ENCODE measurements at places on chromosomes 3 and 15.
A peak's percentile ranks its signal among the peaks of the same experiment; 100 is the strongest.

GRCh38 chr15:39200586-39200985 is 380.3 kb upstream of the THBS1 start:
- no peaks in the 10 kb centered on the region for H3K27me3 ChIP-seq
- no peak for DNase-seq
- H3K36me3 ChIP-seq = no peaks in the 10 kb centered on the region

DNA sequence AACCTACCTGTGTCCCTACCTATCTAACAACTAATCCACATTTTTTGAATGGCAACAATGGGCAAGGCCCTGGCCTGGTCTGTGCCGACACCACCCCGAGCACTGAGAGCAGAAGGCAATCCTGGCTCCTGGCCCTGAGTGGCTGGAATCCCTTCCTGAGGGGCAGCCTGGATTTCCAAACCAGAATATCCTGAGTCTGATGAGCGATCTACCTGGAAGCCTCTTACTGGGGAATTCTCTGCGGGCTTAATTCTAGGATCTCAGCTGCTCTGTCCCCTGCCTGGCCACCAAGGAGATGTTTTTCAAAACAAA is 22.1 kb downstream of the ATP2B2 start:
- H3K27ac ChIP-seq = no peak overlapping the region
- no peaks in the 10 kb centered on the region for H3K27me3 ChIP-seq
- no peaks in the 10 kb centered on the region for H3K4me1 ChIP-seq
- H3K36me3 ChIP-seq = no peaks in the 10 kb centered on the region

- no peak for DNase-seq
- H3K4me3 ChIP-seq = no peak overlapping the region
- no peak overlapping the region for H3K27ac ChIP-seq
- H3K36me3 ChIP-seq = no peaks in the 10 kb centered on the region
- no peaks in the 10 kb centered on the region for H3K4me1 ChIP-seq
These were observed 66.5 kb upstream of the TBL1XR1 start for GRCh38 chr3:177263615-177264368.

GRCh38 chr3:126300001-126300760 is 57.0 kb downstream of the KLF15 start:
- DNase-seq = no peak
- H3K36me3 ChIP-seq = no peaks in the 10 kb centered on the region
- no peak overlapping the region for H3K4me3 ChIP-seq
- H3K27me3 ChIP-seq = no peaks in the 10 kb centered on the region

DNA sequence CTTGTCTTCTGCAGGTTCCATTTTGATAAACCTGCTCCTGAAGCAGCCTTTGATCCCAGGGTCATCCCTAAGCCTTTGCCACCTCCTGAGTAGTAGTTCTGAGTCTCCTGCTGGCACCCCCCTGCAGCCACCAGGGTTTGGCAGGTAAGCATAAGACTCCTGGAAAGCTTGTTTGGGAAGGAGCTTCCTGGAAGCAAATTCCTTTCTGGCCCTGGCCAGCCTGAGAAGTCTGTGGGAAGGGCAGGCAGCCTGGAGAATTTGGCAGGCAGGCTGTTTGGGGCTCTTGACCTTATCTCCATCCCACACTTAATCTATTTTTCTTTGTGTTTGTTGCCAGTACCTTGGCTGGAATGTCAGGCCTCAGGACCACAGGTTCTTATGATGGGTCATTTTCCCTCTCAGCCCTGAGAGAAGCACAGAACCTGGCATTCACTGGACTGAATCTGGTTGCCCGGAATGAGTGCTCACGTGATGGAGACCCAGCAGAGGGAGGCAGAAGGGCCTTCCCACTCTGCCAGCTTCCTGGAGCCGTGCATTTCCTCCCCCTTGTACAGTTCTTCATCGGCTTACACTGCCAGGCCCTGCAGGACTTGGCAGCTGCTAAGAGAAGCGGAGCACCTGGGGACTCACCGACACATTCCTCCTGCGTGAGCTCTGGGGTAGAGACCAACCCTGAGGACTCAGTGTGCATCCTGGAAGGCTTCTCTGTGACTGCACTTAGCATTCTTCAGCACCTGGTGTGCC is 13.4 kb downstream of the ATRIP start:
- no peak overlapping the region for H3K27ac ChIP-seq
- no peak for DNase-seq
- H3K4me3 ChIP-seq = no peak overlapping the region
- H3K4me1 ChIP-seq = no peaks in the 10 kb centered on the region
- peaks cover 29% of the 10 kb centered on the region for H3K36me3 ChIP-seq

DNA sequence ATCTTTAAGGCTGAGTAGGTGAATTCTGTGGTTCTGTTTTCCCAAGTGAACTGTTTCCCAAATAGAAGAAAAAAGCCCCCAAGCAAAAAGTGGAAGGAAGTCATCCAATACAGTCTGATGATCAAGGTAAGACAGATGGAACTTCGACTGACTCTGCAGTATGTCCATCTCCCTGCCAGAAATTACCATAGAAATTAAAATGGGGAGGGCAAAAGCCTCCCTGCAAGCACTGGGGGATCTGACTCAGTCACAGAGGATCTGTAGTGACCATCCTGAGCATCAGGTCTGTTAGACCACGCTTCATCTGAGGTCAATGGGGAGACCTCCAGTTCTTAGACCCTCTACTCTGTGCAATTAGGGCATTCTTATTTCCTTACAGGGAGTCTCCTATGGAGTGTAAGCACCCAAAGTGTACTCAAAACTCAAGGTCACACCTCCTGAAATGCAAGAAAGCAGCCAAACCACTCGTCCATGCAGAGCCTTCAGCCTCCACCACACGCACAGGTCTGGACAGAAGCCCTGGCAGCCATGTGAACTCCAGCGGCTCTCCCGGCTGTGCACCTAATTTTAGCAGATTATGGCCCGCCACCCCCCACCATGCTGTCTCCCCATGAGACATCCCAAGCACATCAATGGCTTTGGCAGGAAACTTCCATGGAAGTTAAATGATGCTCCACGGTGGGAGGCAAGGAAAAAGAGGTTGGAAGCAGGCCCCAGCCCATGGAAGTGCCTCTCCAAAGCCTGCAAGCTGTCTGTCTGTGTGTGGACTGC is 348.7 kb downstream of the NTRK3 start:
- no peak for DNase-seq
- H3K4me3 ChIP-seq = no peak overlapping the region
- no peaks in the 10 kb centered on the region for H3K4me1 ChIP-seq
- H3K27me3 ChIP-seq = 0 out of 2 replicates have a peak, but pooled peaks cover 2% of the 10 kb centered on the region
- H3K36me3 ChIP-seq = no peaks in the 10 kb centered on the region

DNA sequence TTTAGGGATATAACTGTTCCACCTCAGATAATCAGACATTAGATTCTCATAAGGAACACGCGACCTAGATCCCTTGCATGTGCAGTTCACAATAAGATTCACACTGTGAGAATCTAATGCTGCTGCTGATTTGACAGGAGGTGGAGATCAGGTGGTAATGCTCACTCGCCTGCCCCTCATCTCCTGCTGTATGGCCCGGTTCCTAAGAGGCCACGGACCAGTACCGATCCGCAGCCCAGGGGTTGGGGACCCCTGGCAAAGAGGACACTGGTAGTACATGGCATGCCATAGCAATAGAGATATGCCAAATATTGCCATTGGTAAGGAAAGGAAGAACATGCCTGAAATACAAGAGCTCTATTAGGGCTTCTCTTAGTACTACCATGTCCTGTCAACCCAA is 59.7 kb downstream of the LSM3 start:
- H3K27ac ChIP-seq = no peak overlapping the region
- peaks cover 7% of the 10 kb centered on the region for H3K4me1 ChIP-seq
- H3K27me3 ChIP-seq = no peaks in the 10 kb centered on the region
- no peak overlapping the region for H3K4me3 ChIP-seq
- H3K36me3 ChIP-seq = no peaks in the 10 kb centered on the region

DNA sequence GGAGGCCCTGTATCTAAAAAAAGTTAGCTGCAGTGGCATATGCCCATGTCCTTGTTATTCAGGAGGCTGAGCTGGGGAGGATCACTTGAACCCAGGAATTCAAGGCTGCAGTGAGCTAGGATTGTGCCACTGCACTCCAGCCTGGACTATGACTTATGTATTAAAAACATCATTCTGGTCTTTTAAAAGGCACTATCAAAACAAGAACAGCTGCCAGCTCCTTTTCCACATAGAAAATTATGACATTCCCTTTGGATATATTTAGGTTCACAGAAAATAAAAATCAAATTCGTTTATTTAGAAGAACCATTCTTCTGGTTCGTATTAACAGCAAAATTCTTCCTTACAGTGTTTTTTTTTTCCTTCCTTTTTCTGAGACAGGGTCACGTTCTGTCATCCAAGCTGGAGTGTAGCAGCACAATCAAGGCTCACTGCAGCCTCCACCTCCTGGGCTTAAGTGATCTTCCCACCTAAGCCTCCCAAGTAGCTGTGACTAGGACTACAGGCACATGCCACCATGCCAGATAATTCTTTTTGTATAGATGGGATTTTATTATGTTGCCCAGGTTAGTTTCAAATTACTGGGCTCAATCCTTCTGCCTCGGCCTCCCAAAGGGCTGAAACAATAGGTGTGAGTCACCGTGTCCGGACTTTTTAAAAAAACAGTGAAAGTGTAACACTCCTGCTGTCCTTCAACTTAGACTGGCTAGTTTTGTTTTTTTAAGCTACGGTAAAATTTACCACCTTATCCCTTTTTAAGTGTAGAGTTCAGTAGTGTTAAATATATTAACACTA is 13.9 kb downstream of the ICE2 start:
- no peaks in the 10 kb centered on the region for H3K27me3 ChIP-seq
- no peak overlapping the region for H3K4me3 ChIP-seq
- H3K27ac ChIP-seq = peak overlapping the region; percentile 11
- H3K36me3 ChIP-seq = peaks cover 49% of the 10 kb centered on the region
- peak; percentile 38 for DNase-seq

DNA sequence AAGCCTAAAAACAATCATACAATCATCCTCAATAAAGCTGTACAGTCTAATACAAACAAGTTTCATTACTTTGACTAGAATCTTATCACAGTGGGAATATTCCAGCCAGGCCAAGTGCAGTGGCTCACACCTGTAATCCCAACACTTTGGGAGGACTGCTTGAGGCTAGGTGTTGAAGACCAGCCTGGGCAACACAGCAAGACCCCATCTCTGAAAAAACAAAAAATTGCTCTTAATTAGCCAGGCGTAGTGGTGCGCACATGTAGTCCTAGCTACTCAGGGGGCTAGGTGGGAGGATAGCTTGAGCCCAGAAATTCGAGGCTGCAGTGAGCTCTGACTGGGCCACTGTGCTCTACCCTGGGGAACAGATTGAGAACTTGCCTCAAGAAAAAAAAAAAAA is 3.3 kb downstream of the RPN1 start:
- H3K27me3 ChIP-seq = no peaks in the 10 kb centered on the region
- DNase-seq = no peak
- H3K36me3 ChIP-seq = peaks cover 32% of the 10 kb centered on the region
- no peak overlapping the region for H3K27ac ChIP-seq

DNA sequence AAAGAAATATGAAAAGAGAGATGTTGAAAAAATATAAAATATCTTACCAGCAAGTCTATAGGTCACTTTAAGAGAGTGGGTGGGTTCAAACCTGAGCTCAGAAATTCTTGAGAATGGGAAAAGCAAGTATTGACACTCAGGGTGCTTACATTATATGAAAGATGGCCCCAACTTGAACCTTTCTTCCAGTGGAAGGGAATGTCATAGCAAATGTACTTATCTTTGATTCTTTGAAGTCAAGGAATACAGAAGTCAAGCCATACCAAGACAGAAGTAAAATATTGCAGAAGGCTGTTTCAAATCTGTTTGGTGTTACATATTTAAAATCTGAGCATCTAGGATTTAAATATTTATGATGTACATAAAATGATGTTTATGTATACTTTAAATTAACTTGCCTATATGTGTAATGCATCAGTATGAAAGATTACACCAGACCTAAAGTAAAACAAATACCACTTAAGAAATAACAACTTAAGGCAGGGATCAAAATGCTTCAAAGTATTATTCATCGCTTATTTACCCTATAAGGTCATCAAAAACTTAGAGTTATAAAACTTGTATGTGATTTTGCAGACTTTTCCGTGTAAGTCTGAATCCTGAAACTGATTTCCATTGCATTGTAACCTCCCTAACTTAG is 8.7 kb downstream of the MME start:
- H3K4me1 ChIP-seq = peaks cover 14% of the 10 kb centered on the region
- peaks cover 17% of the 10 kb centered on the region for H3K36me3 ChIP-seq
- no peak for DNase-seq
- no peaks in the 10 kb centered on the region for H3K27me3 ChIP-seq
- H3K4me3 ChIP-seq = no peak overlapping the region

DNA sequence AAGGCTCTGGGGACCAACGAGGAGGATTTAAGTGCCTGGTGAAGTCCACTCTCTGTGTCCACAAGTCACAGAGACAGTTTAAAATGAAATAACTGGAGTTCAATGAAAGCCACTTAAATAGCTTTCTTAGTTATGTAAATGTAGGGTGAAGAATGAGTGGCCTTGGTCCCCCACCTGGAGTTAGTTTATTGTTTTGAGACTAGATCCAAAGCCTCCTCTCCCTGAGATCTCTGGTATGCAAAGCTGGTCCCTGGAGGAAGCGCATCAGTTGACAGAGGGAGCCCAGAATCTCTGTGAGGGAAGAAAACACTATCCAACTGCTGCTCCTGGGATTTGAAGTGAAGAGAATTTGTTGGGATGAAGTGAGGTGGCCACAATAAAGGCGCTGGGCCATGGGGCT is 40.5 kb downstream of the EXOG start:
- H3K27ac ChIP-seq = no peak overlapping the region
- H3K27me3 ChIP-seq = no peaks in the 10 kb centered on the region
- DNase-seq = no peak
- H3K4me3 ChIP-seq = no peak overlapping the region

DNA sequence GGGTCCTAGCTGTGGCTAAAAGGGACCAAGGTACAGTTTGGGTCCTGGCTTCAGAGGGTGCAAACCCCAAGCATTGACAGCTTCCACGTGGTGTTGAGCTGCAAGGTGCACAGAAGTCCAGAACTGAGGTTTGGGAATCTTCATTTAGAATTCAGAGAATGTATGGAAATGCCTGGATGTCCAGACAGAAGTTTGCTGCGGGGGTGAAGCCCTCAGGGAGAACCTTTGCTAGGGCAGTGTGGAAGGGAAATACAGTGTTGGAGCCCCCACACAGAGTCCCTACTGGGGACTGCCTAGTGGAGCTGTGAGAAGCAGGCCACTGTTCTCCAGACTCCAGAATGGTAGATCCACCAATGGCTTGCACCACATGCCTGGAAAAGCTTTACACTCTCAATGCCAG is 17.9 kb downstream of the RNF13 start:
- DNase-seq = no peak
- no peak overlapping the region for H3K4me3 ChIP-seq
- H3K4me1 ChIP-seq = no peaks in the 10 kb centered on the region
- no peaks in the 10 kb centered on the region for H3K36me3 ChIP-seq
- H3K27ac ChIP-seq = no peak overlapping the region
- no peaks in the 10 kb centered on the region for H3K27me3 ChIP-seq
